Effector memory CD4-positive, alpha-beta T cell (primary cell): ENCODE measurements at places on chromosomes 2 and 18.

- H3K27ac ChIP-seq, result no peak overlapping the region
- no peak overlapping the region for H3K4me3 ChIP-seq
- no peaks in the 10 kb centered on the region for H3K36me3 ChIP-seq
- DNase-seq, result no peak
- peaks cover 9% of the 10 kb centered on the region for H3K4me1 ChIP-seq
These were observed 82.1 kb downstream of the HS6ST1 start for GRCh38 chr2:128236491-128237035.

- H3K27ac ChIP-seq, result no peak overlapping the region
- DNase-seq, result no peak
- no peaks in the 10 kb centered on the region for H3K4me1 ChIP-seq
- H3K4me3 ChIP-seq, result no peak overlapping the region
These were observed 189.3 kb upstream of the FSHR start for GRCh38 chr2:49343638-49344037.

DNA sequence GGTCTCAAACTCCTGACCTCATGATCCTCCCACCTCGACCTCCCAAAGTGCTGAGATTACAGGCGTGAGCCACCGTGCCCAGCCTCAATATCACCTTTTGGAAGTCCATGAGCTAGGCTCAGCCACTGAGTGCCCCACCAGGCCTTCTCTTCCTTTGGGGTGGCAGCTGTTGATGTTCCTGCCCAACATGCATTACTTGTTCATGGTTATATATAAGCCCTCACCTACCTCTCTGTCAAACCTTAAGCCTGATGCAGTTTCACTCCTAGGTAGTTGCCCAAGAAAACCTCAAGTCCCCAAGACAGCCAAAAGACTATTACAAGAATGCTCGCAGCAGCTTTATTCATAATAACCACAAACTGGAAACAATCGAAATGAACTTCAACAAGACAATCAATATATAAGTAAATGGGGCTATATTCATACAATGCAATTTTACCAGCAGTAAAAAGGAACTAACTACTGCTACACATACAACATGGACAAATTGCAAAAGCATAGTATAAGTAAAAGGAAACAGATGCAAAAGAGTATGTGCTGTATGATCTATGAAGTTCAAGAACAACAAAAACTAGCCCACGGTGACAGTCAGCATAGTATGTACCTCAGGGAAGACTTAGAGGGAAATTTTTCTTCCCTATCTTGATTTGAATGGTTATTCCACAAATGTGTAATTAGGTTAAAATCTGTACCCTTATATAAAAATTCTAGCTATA lies 59.6 kb upstream of the REL start:
- no peak overlapping the region for H3K4me3 ChIP-seq
- peaks cover 15% of the 10 kb centered on the region for H3K4me1 ChIP-seq
- H3K36me3 ChIP-seq, result no peaks in the 10 kb centered on the region
- no peaks in the 10 kb centered on the region for H3K27me3 ChIP-seq

GRCh38 chr2:33375054-33375453 lies 101.4 kb upstream of the RASGRP3 start:
- no peaks in the 10 kb centered on the region for H3K4me1 ChIP-seq
- no peak overlapping the region for H3K27ac ChIP-seq
- no peaks in the 10 kb centered on the region for H3K27me3 ChIP-seq
- H3K4me3 ChIP-seq, result no peak overlapping the region
- no peak for DNase-seq

- no peaks in the 10 kb centered on the region for H3K27me3 ChIP-seq
- H3K36me3 ChIP-seq, result no peaks in the 10 kb centered on the region
- no peak for DNase-seq
- no peaks in the 10 kb centered on the region for H3K4me1 ChIP-seq
- no peak overlapping the region for H3K27ac ChIP-seq
These were observed 14.4 kb upstream of the BIN1 start for GRCh38 chr2:127121353-127121752.

DNA sequence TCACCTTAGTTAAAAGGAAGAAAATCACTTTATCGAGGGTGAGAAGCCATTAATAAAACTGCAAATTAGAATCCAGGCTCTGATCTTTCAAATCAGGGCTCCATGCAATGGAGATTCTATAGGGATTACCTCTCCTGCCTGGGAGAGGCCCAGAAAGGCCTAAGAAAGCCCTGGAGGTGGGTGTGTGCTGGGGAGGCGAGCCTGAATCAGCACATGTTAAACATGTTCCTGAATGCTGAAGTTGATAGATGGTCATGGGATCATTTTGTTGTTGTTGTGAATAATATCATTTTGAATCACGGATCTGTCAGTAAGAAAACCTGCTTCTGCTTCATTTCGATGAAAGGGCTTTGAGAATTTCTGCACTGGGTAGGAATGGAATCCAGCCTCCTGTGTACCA lies 254.3 kb downstream of the ACKR3 start:
- no peaks in the 10 kb centered on the region for H3K36me3 ChIP-seq
- DNase-seq, result no peak
- H3K27me3 ChIP-seq, result no peaks in the 10 kb centered on the region
- H3K4me3 ChIP-seq, result no peak overlapping the region
- H3K27ac ChIP-seq, result no peak overlapping the region

- no peak overlapping the region for H3K27ac ChIP-seq
- H3K4me3 ChIP-seq, result no peak overlapping the region
- H3K27me3 ChIP-seq, result no peaks in the 10 kb centered on the region
- DNase-seq, result no peak
- H3K36me3 ChIP-seq, result no peaks in the 10 kb centered on the region
These were observed 8.7 kb downstream of the TMEM182 start for GRCh38 chr2:102770506-102770905.

- no peak for DNase-seq
- no peaks in the 10 kb centered on the region for H3K36me3 ChIP-seq
- H3K27ac ChIP-seq, result no peak overlapping the region
- no peaks in the 10 kb centered on the region for H3K4me1 ChIP-seq
These were observed 123.5 kb upstream of the ZFP36L2 start for GRCh38 chr2:43349904-43350303.

- no peak overlapping the region for H3K4me3 ChIP-seq
- no peaks in the 10 kb centered on the region for H3K4me1 ChIP-seq
- H3K27ac ChIP-seq, result no peak overlapping the region
- no peaks in the 10 kb centered on the region for H3K36me3 ChIP-seq
These were observed 41.6 kb downstream of the TDRD15 start for GRCh38 chr2:21165350-21165749.

DNA sequence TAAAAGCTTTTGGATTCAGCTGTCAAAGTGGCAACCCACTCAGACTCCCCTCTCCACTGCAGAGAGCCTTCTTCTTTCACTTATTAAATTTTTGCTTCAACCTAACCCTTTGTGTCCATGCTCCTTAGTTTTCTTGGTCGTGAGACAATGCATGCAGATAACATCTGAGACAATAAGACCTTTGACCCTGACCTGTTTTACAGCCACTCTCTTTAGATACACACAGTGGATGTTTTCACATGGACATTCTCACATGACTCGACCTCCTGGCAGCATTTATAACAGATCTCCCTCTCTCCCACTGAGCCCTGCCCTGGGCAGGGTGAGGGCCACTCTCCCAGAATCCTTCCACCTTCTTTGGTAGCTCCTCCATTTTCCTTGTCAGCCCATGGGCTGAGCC lies 30.4 kb upstream of the IL36G start:
- no peak overlapping the region for H3K4me3 ChIP-seq

- no peaks in the 10 kb centered on the region for H3K36me3 ChIP-seq
- no peak overlapping the region for H3K27ac ChIP-seq
- no peaks in the 10 kb centered on the region for H3K4me1 ChIP-seq
These were observed 1142.3 kb upstream of the FANCL start for GRCh38 chr2:59383473-59383872.

- H3K4me1 ChIP-seq, result no peaks in the 10 kb centered on the region
- H3K27me3 ChIP-seq, result peaks cover 4% of the 10 kb centered on the region
- no peak overlapping the region for H3K4me3 ChIP-seq
- DNase-seq, result no peak
These were observed 60.2 kb upstream of the TXNDC2 start for GRCh38 chr18:9825571-9826073.

- H3K27ac ChIP-seq, result no peak overlapping the region
These were observed 60.2 kb downstream of the TMEM247 start for GRCh38 chr2:46539327-46540276.

- peaks cover 3% of the 10 kb centered on the region for H3K27me3 ChIP-seq
- H3K27ac ChIP-seq, result no peak overlapping the region
- no peak for DNase-seq
- no peaks in the 10 kb centered on the region for H3K36me3 ChIP-seq
- no peaks in the 10 kb centered on the region for H3K4me1 ChIP-seq
These were observed 179.0 kb downstream of the TWIST2 start for GRCh38 chr2:239026711-239027361.

GRCh38 chr2:62665446-62665845 lies 40.1 kb upstream of the EHBP1 start:
- H3K27me3 ChIP-seq, result no peaks in the 10 kb centered on the region
- no peaks in the 10 kb centered on the region for H3K36me3 ChIP-seq
- H3K4me1 ChIP-seq, result no peaks in the 10 kb centered on the region
- no peak overlapping the region for H3K4me3 ChIP-seq
- no peak for DNase-seq
- H3K27ac ChIP-seq, result no peak overlapping the region

- no peaks in the 10 kb centered on the region for H3K27me3 ChIP-seq
- DNase-seq, result no peak
- peaks cover 4% of the 10 kb centered on the region for H3K36me3 ChIP-seq
- H3K27ac ChIP-seq, result no peak overlapping the region
These were observed 33.7 kb downstream of the NABP1 start for GRCh38 chr2:191711621-191712020.

GRCh38 chr2:23622966-23623675 lies 238.1 kb downstream of the KLHL29 start:
- no peak overlapping the region for H3K27ac ChIP-seq
- no peak overlapping the region for H3K4me3 ChIP-seq
- no peaks in the 10 kb centered on the region for H3K36me3 ChIP-seq
- no peak for DNase-seq
- H3K4me1 ChIP-seq, result no peaks in the 10 kb centered on the region

DNA sequence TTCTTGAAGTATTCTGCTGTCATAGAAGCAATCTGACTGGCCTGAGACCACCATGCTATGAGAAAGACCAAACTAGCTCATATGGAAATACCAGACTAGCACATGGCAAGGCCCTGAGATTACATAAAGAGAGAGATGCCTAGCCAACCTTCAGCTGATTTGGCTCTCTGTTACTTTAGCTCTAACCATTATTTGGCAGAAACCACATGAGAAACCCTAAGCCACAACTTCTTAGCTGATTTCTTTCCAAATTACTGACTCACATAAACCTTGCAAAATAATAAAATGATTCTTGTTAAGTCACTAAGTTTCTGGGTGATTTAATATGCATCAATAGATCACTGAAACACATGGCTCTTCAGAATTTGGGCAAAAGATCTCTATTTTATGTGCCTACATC lies 295.0 kb upstream of the ZNF521 start:
- no peaks in the 10 kb centered on the region for H3K4me1 ChIP-seq
- no peak overlapping the region for H3K4me3 ChIP-seq
- no peaks in the 10 kb centered on the region for H3K27me3 ChIP-seq
- H3K27ac ChIP-seq, result no peak overlapping the region
- no peak for DNase-seq
- H3K36me3 ChIP-seq, result no peaks in the 10 kb centered on the region

DNA sequence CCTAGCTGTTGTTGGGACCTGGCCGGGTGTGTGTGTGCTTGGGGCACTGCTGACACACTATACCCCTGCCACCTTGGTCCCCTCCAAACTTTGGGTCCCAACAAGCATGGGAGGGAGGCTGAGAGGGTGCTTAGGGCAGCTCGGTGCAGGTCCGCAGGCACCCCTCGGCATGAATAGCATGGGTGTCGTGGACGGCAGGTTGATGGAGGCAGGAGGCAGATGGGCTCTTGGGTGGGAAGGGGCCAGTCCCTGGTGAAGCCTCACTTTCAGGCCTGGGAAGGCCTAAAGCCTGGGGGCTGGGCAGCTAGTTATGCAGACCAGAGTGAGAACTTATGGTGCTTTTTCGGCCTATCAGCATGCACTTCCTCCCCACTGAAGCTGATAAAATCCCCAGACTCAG lies 164.2 kb downstream of the CDH19 start:
- H3K4me3 ChIP-seq, result no peak overlapping the region
- H3K27ac ChIP-seq, result no peak overlapping the region
- no peaks in the 10 kb centered on the region for H3K4me1 ChIP-seq

DNA sequence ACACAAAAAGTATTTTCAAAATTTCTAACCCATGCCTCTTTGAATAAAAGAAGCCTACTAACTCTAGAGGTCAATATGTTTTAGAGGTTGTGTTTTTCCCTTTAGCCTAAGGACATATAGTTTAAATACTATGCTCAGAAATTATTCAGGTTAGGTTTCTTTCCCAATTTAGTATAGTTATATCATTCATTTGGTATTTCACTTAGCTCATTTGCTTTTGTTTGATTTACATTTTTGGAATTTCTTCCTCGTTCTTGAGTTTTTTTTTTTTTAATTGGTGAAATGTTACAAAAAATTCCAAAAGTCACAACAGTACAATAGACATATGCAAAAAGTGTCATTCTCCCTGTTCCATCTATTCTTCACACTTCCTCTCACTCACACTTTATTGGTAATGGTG lies 371.3 kb upstream of the TNP1 start:
- H3K4me1 ChIP-seq, result no peaks in the 10 kb centered on the region
- H3K27ac ChIP-seq, result no peak overlapping the region
- no peak for DNase-seq
- H3K27me3 ChIP-seq, result no peaks in the 10 kb centered on the region
- no peak overlapping the region for H3K4me3 ChIP-seq

DNA sequence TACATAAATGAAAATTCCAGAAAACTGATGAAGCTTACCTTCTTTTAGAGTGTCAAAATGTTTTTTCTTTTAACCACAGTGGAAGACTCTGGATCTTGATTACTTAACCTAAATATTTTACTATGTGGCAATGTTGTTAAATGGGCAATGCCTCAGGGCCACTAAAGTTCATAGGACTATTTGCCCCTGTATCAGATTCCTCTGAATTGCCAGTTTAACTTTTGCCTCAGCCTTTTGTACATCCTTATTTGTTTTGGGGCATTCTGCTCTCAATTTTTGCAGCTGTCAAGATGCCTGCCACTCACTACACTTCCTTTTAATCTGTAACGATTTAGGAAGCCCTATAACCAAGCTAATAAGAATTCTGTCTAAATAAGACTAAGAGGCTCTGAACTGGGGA lies 31.7 kb upstream of the SERTAD2 start:
- H3K4me3 ChIP-seq, result no peak overlapping the region
- H3K4me1 ChIP-seq, result no peaks in the 10 kb centered on the region
- no peaks in the 10 kb centered on the region for H3K36me3 ChIP-seq
- DNase-seq, result no peak

GRCh38 chr18:78630981-78631510 lies 348.6 kb upstream of the SALL3 start:
- H3K4me1 ChIP-seq, result peaks cover 6% of the 10 kb centered on the region
- no peak for DNase-seq
- H3K27ac ChIP-seq, result no peak overlapping the region
- no peak overlapping the region for H3K4me3 ChIP-seq
- no peaks in the 10 kb centered on the region for H3K27me3 ChIP-seq

GRCh38 chr2:120029672-120030640 lies 17.1 kb downstream of the EPB41L5 start:
- H3K27me3 ChIP-seq, result no peaks in the 10 kb centered on the region
- no peak overlapping the region for H3K4me3 ChIP-seq
- no peak overlapping the region for H3K27ac ChIP-seq
- H3K4me1 ChIP-seq, result no peaks in the 10 kb centered on the region
- H3K36me3 ChIP-seq, result no peaks in the 10 kb centered on the region
